ENCODE measurements at places on chromosomes 2 and 18.

- DNase-seq = no peak
Observed at GRCh38 chr18:10057894-10058791, 144.3 kb downstream of the VAPA start.

- no peak for DNase-seq
Observed at GRCh38 chr2:104850361-104851290, 3.3 kb upstream of the POU3F3 start.

DNA sequence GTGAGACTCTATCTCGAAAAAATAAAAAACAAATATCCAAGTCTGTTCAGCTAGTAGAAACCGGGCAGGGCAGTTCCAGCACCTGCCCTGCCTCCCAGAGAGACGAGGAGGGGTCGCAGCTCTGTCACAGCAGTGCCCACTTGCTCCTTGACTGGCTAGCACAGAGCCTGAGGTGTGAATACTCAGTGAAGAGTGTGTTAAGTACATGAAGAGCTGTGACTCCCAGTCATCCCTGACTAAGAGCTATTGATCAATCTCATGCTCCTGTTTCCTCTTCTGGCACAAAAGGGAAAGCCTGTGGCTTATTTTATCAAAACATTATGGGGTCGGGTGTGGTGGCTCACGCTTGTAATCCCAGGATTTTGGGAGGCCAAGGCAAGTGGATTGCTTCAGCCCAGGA, 83.0 kb upstream of the FZD7 start:
- no peak for DNase-seq

DNA sequence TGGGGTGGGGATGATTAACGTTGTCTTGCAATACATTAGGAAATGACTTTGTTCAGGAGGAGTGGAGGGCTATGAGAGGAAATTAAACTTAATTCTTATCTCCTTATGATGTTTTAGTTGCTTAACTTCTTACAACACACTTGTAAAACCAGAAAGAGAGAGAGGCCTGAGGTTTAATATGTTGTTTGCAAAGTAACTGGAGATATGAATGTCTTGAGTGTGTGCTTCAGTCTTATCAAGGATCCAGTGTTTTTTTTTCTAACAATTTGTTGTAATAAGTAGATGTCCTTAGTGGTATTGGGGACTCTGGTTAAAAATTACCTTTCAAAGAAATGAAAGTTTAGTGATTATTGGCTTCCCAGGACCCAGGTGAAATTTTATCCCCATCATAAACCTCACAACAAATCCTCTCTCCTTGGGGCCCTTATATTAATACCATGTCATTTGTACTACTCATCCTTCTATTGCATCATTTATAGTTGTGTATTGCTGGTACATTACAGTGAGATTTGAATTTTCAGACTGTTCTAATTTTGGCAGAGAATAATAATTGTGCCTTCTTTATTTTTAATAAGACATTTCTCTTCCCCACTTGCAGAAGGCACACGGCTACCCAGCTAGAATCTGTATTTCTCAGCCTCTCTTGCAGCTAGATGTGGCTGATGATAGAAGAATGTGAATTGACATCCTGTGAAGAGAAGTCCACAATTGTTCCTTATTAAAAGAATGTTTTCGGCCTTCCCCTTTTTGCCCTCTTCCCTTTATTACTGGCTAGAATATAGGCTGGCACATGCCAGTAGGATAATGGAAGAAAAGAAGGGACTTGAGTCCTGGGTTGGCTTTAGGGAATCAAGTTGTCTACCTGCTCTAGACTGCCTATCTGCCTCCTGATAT, 91.9 kb upstream of the CXCR4 start:
- no peak for DNase-seq

DNA sequence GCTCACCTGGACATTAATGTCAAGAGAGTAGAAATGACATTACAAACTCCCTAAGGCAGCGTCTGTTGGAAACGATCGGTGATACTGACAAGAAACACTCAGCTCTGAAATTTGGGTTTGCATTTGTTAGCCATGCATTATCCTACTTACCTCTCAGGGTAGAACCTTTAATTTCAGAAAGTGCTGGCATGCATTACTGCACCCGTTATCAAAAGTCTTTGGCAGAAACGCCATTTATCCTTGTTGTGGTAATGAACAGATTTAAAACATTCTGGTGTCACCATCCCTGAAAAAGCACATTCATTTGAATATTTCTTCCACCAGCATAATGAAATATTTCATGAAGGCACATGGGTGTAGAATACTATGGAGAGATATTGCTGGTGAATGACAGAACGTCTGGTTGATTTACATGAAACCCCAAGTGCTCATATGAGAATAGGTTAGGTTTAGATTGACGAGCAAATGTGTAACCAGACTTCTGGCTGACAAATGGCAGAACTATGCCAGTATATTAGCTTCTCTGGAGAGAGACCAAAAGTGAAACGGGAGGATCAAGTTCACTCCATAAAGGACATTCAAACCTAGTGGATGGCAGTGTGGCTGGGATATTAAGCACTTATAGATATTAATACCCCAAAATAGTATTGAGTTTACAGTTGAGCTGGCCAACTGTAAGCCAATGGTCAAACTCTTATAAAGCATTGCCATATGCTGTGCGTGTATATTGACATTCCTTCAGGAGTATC, 53.5 kb upstream of the ITGB6 start:
- no peak for DNase-seq

GRCh38 chr2:85768713-85769112, 14.9 kb downstream of the ATOH8 start:
- DNase-seq = no peak

DNA sequence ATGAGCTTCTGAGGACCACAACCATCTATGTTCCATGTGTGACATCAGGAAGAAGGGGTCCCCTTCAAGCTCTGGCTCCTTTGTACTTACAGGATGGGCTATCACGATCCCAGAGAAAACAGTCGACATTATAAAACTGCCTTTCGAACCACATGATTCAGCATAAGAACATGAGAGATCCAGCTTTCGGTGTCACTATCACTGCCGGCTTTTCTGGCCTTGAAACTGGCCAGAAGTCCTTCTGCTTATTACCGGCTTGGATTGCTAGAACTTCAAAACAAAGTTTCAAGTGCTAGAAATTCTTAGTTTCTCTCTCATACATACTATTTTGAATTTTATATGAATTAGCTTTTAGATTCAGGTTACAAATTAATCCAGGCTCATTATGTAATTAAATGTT, 138.9 kb downstream of the PID1 start:
- no peak for DNase-seq

GRCh38 chr18:41767960-41768359, 187.1 kb upstream of the PIK3C3 start:
- no peak for DNase-seq

DNA sequence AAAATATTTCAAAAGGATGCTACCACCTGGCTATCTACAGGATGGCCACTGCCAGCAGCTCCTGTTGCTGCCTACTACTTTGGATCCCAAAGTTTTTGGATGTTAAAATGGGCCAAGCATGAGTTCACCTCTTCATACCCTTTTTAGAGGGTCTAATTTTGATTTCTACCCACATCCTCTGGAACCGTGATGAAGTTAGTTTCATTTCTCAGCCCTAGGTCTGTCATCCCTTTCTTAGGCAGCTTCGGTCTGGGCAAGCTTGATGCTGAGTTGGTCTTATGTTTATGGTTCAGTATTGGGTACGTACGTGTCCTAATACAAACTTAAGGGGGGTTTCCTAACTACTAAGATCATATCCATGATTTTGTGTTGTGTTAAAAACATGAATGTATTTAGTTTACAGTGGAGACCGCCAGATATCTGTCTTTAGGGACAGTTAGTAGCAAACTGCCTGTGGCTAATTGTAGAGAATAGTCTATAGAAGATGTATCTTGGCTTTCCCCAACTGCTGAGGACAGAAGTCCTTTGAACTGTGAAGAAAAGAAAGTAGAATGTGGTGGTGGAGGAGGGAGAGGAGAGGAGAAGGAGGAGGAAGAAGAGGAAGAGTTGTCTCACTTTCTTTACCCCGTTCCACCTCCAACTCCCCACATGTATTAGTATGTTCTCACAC, 184.9 kb downstream of the UBE2E3 start:
- DNase-seq = no peak

DNA sequence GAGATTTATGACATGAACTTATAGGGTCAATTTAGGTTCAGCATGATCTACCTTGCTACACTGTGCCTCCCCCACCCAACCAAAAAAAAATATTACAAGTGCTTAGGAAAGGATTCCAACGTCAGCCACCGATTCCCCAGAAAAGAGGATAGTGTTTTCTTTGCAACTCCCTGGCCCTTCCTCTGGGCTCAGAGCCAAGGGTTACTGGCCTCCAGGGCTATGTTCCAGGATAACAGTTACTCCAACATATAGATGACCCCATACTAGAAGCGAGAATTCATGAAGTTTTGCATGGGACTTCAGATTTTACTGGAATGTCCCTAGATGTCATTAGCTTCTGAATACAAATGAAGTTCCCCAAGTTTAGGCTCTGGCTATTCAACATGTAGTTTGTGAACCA, 172.1 kb downstream of the UPP2 start:
- no peak for DNase-seq

DNA sequence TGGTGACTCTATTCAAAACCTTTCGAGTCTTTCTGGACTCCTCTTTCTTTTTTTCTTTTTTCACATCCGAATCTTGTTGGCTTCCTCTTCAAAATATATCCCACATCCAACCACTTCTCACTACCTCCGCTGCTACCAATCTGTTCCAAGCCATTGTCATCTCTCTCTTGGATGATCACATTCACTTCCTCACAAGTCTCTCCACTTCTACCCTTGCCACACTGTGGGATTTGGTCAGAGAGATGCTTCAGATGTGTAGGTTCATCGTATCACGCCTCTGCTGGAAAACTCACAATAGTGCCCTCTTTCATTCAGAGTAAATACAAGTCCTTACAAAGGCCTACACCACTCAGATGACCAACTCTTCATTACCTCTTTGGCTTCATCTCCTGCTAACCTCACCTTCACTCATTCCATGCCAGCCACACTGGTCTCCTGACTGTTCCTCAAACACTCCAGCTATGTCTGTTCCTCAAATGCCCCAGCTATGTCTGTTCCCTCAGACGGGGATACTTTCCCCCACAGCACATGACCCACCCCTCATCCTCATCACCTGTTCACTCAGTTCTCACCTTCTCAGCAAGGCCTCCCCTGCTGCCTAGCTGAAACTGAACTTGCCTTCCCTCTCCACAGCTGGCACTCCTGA, 67.2 kb upstream of the PELI1 start:
- no peak for DNase-seq

DNA sequence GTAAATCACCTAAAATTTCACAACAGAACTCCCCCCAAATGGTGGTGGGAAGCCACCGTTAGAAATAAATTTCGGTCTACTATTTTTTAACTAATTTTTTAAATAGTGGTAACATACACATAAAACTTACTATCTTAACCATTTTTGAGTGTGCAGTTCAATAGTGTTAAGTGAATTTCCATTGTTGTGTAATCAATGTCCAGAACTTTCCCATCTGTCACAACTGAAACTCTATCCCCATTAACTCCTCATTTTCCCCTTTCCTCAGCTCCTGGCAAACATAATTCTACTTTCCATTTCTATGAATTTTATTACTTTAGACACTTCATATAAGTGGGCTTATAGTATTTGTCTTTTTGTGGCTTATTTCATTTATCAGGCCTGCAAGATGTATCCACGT, 34.1 kb upstream of the HNMT start:
- DNase-seq = no peak

DNA sequence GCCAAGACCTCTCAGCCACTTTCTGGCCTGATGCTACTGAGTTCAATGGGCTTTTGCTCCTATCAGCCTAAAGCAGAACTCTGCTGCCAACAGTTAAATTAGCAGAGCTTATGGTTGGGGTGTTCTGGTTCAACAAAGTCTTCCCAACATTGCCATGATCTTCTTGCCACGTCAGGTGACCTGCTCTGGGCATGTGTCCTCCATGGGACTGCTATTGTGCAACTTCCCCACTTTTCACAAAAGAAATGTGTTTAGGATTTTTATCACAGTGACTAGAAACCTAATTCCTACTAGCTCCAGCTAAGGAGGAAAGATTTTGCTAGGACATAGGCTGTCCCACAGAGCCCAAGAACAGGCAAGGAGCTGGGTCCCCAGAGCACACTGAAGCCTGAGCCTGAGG, 56.4 kb downstream of the ALK start:
- DNase-seq = no peak

- DNase-seq = no peak
Observed at GRCh38 chr2:67234440-67234839, 162.7 kb upstream of the ETAA1 start.

DNA sequence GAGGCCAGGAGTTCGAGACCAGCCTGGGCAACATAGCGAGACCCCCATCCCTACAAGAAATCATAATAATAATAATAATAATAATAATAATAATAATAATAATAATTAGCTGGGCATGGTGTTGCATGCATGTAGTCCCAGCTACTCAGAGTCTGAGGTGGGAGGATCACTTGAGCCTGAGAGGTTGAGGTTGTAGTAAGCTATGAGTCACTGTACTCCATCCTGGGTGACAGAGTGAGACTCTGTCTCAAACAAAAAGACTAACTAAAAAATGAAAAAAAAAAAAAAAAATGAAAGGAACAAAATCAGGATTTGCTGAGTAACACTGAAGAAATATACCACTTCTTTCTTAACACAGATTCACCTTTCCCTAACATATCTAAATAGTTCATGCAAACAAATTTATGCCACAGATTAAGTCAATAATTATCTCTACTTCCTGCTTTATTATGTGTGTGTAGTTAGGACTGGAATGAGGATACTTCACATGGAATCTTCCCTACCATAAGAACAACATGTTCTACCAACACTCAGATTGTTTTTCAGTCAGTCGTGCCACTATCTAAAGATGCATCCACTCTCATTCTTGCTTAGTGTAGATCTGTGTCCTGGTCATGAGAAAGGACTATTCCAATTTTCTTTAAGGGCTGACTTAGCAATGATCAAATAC, 928.7 kb downstream of the SLC4A3 start:
- DNase-seq = no peak

GRCh38 chr2:45274250-45274926, 265.1 kb upstream of the SIX2 start:
- DNase-seq = no peak

GRCh38 chr2:173874894-173875237, 90.3 kb downstream of the SP3 start:
- DNase-seq = no peak

GRCh38 chr2:35946478-35946877, 409.1 kb upstream of the CRIM1 start:
- no peak for DNase-seq

- DNase-seq = no peak
Observed at GRCh38 chr2:112916625-112917247, 5.8 kb downstream of the IL37 start.

GRCh38 chr18:48875942-48876511, 74.7 kb downstream of the SMAD7 start:
- no peak for DNase-seq
